ENCODE measurements at places on chromosomes 11 and 22.

DNA sequence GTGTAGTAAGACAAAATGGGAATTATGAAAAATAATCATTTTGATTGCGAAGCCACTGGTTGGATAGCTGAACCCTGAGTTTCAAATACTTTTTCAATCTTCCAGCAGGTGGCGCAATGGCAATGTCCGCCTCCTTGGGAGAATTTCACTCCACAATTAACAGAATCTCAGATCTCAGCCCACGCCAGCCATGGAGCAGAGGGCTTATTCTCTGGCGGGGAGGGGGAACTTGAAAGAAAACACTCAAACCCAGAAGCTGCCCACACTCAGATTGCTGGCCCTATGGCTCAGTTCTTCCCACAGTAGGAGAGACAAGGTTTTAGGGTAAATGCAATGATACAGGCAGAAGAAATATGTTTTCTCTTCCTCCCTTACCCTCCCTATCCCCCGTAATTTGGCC lies 38.7 kb upstream of the RCN1 start:
- peak; percentile 14 for DNase-seq

GRCh38 chr11:61971248-61972111 lies 4.0 kb upstream of the FTH1 start:
- DNase-seq, result no peak

GRCh38 chr11:11441516-11441915 lies 88.5 kb upstream of the CSNK2A3 start:
- DNase-seq, result no peak

- no peak for DNase-seq
These were observed 126.6 kb downstream of the DSCAML1 start for GRCh38 chr11:117670443-117670842.

GRCh38 chr11:76161261-76161961 lies 44.9 kb downstream of the WNT11 start:
- no peak for DNase-seq

GRCh38 chr11:46327829-46328228 lies 19.4 kb upstream of the DGKZ start:
- no peak for DNase-seq

DNA sequence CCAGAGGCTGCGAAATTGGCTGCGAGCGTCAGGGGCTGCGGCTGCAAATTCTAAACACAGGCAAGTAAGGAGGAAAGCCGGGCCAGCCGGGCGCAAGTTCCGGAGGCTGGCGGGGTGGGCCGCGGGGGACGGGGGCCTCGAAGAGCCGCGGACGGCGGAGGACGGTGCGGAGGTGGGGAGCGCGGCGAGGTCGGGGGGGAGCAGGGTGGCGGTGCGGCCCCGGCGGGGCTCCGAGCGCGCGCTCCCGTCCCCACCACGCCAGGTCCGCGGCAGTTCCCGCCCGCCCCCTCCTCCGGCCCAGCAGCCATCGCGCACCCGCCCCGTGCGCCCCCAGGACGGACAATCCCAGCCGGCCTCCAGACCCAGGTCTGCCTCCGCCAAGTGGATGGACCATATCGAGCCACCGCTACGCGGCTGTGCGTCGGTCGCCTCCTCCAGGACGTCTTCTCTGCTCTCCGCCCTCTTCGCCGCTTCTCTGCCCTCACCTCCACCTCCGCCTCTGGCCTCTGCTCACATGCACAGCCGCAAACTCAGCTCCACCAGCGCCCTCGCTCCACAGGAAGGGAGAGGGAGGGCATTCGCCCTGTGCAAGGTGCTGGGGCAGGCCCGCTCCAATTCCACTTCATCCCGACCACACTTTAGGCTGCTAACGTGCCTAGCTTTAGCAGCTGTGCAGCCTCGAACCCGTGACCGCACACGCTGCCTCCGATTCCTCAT lies 7.2 kb downstream of the ELFN2 start:
- DNase-seq, result no peak

DNA sequence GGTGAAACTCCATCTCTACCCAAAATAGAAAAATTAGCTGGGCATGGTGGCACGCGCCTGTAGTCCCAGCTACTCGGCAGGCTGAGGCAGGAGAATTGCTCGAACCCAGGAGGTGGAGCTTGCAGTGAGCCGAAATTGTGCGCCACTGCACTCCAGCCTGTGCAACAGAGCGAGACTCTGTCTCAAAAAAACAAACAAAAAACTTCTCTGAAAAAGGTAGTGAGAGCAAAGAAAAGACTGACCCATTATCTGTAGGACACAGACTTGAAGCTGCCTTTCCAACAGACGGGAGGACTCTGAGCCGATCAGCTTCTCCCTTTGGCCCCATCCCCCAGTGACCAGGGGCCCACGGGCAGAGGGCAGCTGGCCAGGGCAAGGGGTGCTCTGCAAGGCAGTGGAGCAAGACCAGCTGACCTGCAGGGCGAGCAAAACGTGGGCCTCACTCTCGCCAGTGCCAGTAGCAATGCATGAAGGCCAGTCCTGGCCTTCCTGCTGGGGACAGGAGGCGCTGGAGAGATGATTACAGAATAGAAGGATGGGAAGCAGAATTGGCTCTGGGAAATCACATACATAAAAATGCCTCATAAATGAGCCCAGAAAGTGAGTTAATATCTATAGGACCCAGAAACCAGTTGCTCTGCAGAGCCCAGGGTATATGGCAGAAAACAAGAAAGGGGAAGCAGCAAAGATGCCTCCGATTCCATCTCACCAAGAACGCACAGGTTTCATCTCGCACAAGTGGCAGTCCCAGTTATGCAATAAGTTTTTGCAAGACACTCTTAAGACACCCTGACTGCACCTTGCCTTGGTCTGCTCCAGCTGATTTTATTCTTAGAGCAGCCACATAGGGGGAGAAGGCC lies 2.8 kb downstream of the EHD1 start:
- DNase-seq, result no peak

DNA sequence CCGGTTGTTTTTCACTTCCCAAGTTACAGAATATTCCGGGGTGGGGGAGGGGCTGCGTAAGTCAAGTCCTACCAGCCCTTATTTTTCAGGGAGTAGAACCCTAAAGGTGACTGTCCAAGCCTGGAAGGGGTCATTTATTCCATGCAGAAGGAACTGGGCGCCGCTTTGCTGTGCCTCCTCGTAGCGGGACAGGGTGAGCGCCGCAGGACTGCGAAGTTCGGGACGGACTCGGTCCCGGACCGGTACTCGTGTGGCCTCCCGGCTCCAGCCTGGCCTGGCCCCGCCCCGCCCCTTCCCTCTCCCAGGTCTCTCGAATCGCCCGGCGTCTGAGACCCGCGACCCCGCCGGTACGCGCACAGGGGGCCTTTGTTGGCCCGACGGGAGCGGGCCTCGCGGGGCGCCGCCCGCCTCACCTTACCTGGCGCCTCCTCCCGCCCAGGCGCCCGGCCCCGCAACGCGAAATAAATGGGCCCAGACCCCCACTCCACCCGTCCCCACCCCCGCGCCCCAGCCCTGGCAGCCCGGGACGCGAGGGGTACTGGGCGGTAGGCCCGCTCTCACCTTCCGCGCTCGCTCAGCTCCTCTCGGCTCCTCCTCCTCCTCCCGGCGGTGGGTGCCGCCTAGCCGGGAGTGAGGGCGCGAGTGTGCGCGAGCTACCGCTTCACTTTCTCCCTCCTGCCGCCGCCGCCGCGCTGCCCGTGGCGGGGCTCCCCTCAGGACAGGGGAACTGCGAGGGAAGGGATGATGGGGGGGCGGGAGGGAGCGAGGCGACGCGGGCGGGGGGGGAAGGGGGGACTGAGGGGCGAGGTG lies 698 bp downstream of the PAK1 start:
- no peak for DNase-seq

DNA sequence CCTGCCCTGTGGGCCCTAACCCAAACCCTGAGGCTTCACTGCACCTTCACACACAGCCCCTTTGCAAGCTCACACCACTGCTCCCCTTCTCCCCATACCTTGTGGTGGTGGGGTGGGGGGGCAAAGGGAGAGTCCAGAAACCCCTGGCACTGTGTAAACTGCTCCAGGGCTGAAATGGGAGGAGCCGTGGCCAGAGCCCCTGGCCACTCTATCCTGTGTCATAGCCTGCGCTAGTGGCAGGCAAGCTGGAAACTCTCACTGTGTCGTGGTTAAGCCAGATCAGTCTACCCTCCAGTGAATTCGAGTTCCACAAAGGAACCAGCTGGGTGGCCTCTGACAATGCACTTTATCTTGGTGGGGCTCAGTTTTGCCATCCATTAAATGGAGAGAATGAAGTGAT lies 8.4 kb upstream of the SYT13 start:
- no peak for DNase-seq

DNA sequence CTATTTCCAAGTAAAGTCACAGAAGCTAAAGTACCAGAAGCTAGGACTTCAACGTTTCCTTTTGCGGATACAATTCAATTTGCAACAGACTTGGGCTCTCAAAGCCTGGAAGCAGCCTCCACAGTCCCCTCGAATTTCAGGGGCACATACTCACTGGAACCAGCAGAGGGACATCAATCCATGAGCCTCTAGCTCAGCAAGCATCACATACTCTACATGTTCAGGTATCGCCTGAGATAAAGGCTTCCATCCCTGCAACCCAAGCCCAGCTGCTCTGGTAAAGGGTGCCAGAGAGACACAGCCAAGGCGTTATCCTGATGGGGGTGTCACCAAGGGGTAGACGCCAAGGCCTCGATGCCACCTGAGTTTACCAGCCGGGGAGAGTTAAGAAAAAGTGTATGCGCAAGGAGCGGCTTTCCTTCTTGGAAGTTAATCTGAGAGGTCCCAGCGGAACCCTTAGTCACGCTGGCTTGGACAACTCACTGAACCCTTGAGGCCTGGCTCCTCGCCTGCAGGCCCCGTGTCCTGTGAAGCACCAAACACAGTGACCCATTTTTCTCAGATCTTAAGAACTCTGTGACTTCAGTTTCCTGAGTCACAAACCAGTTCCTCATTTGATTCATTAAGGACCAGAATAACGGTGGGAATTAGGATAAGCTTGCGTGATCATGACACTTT lies 13.0 kb downstream of the LTO1 start:
- no peak for DNase-seq

DNA sequence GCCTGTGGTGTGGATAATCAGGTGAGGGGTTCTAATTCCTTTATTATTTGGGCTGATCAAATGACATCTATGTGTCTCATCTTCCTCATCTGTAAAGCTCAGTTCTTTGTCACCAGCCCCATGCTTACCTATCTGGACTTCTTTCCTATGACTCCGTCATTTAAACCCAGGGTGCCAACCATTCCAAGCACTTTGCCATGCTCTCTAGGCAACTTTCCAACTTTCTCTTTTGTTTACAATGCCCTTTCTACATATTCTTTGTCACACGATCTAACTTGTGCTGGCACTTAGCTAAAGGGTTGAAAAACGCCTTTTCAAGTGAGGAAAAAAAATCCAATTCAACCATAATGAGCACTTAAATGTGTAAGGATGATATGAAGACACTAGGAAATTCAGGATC lies 27.9 kb downstream of the EXPH5 start:
- no peak for DNase-seq

DNA sequence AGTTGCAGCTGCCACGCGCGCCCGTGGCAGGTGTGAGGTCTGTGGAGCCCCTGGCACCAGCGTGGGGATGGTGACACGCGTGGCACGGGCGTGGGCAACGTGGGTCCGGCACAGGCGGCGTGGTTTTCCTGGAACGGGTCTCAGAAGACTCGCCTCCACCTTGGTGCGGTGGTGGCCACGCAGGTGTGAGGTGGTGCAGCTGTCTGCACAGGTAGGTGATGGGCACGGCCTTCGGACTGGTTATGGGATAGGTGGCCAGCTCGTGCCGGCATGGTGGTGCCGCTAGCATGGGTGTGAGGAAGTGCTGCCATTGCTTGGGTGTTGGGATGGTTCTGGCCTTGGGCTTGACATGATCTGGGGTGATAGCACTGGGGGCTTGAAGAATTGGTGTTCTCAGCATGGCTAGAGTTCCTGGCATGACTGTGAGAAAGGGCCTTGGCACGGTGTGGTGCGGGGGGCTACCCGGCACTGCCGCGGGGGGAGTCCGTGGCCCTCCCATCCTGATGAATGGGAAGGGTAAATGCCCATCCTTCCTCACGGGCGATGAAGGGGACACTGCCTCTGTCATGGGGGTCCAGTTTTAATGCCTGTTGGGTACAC lies 531 bp downstream of the DAGLA start:
- DNase-seq, result no peak

- no peak for DNase-seq
These were observed 11.0 kb downstream of the XRRA1 start for GRCh38 chr11:74937696-74938475.

GRCh38 chr11:115396533-115396932 lies 107.7 kb downstream of the CADM1 start:
- no peak for DNase-seq

DNA sequence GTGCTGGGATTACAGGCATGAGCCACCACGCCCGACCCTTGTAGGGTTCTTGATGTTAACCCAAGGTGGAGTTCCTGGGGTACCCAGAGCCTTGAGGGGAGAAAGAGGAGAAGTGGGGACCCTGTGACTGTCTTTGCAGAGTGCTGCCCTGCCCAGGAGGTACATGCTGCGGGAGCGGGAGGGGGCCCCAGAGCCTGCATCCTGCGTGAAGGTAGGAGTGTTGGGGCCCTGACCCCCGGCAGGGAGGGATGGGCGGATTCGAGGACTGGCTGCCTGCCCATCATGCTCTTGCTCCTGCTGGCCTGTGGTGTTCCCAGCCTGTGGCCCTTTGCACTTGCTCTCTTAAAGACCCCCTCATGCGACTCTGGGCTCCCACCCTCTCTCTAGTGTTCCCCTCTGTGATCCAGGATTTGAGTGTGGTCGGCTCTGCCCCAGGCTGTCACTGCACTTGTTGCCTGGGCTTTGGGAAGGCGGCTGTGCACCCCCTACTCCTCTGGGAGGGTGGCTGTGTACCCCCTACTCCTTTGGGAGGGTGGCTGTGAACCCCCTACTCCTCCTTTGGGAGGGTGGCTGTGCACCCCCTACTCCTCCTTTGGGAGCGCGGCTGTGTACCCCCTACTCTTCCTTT lies 4.5 kb downstream of the SCO2 start:
- DNase-seq, result no peak

DNA sequence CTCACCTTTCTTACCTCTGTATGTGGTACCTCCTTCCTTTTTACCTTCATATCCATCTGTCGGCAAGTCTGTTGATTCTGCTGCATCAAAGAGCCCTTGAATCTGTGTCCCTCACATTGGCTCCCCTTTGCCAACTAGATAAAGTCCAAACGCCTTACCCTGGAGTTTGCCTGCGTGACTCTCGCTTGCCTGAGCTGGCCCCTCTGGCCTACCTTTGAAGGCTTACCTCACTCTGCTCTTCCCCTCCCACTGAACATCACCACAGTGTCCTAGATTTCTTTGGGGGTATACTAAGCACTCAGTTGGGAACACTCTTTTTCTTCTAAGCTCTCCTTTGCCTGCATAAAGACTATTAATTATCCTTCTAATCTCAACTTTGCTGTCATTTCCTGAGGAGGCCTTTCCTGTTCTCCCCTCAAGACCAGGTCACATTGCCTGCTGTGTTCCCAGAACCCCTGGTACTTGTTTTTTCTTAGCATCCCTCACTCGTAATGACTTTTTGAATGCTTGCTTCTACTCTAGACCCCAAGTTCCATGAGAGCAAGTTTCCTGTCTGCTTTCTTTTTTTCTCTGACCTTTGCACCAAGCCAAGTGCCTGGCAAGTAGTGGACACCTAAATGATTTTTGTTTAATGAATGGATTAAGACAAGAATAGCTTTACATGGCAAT lies 67.8 kb upstream of the ADORA2A start:
- DNase-seq, result no peak

- DNase-seq, result no peak
These were observed 146.8 kb upstream of the LARGE1 start for GRCh38 chr22:34067031-34067430.

All from GM18507 (cell line).